Tibial nerve (tissue), 4 donors: ENCODE measurements at places on chromosomes 1 and 21.

DNA sequence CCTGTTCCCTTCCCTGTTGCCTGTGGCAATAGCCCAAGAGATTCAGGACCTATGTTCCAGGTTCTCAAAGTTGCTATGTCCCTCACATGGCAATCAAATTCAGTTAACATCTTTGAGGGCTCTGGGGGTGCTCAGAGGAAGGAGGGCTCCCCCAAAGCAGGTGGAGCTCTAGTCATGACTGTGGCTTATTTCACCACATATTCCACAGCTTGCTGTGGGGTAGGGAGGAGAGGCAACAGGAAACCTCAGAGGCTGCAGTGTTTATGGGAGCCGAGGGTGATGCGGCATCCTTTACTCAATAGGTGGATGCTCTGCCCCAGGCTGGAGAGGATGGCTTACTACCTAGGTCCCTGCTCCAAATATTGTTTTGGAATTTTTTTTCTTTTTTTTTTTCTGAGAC, 1.2 kb upstream of the MKNK1 start:
- H3K27ac ChIP-seq, result no peak overlapping the region
- no peak for DNase-seq
- H3K4me3 ChIP-seq, result no peak overlapping the region
- H3K4me1 ChIP-seq, result peaks cover 18% of the 10 kb centered on the region
- H3K27me3 ChIP-seq, result no peaks in the 10 kb centered on the region

DNA sequence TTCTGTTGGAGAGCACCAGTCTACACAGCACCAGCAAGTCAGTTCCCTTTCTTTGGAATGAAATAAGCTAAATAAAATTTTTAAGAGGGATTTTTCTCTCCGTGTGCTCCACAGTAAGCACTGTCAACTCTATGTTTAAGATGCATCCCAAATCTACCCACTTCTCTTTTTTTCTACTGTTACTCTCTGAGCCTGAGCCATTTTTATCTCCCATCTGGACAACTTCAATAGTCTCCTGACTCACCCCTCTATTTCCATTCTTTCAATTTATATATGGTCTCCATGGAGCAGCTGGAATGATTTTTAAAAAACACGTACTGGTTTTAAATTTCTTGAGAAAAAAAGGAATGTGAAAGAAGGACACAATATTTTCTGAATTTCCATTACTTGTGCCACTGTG, 24.7 kb upstream of the CCT8 start:
- no peak for DNase-seq
- no peak overlapping the region for H3K4me3 ChIP-seq
- no peaks in the 10 kb centered on the region for H3K27me3 ChIP-seq
- no peaks in the 10 kb centered on the region for H3K4me1 ChIP-seq
- H3K36me3 ChIP-seq, result no peaks in the 10 kb centered on the region

DNA sequence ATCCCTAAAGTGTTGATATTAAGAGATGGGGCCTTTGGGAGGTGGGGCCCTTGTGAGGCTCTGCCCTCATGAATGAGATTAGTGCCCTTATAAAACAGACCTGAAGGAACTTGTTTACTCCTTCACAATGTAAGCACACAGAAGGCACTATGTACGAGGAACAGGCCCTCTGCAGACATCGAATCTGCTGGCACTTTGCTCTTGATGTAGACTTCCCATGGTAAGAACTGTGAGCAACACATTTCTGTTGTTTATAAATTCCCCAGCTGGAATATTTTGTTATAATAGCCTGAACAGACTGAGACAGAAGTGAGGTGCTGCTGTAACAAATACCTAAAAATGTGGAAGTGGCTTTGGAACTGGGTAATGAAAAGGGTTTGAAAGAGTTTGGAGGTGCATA, 193.2 kb downstream of the TGFB2 start:
- no peaks in the 10 kb centered on the region for H3K27me3 ChIP-seq
- no peaks in the 10 kb centered on the region for H3K36me3 ChIP-seq
- H3K4me1 ChIP-seq, result no peaks in the 10 kb centered on the region
- no peak overlapping the region for H3K4me3 ChIP-seq
- DNase-seq, result no peak
- no peak overlapping the region for H3K27ac ChIP-seq

DNA sequence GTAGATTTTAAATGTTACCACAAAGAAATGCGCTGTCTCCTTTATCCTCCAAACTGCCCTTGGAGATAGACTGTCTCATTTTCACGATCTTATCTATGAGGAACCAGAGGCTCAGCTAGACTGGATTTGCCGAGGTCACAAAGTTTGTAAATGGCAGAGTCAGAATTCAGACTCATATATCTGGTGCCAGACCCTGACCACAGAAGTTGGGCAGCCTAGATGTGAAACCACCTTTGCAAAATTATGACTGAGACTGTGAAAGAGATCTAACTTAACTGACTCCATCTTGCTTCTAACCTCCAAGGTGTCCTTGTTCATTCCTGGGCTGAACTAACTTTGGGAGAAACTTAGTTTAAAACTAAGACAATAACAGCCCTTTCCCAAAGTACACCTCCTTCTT, 14.1 kb downstream of the CNR2 start:
- no peak overlapping the region for H3K27ac ChIP-seq
- H3K27me3 ChIP-seq, result no peaks in the 10 kb centered on the region
- no peak overlapping the region for H3K4me3 ChIP-seq
- no peaks in the 10 kb centered on the region for H3K4me1 ChIP-seq

DNA sequence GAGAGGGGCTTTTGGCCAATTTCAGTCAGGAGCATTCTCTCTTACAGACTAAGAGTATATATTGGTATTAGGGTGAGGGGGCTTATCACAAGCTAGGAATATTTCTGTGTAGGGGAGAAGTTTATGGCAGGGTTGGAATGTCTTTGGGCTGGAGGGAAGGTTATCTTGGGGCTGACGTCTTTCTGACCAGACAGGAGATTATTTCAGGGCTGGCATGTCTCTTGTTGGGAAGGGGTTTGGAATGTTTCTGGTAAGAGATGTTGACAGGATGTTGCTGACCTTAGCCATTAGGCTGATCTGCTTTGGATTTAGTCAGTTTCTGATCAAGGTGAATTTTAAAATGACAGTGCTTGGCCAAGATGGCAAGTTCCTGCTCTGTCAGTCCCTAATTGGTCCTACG, 17.8 kb upstream of the HSD3B1 start:
- H3K4me1 ChIP-seq, result no peaks in the 10 kb centered on the region
- no peaks in the 10 kb centered on the region for H3K27me3 ChIP-seq
- H3K27ac ChIP-seq, result no peak overlapping the region
- H3K4me3 ChIP-seq, result no peak overlapping the region

GRCh38 chr1:84668185-84668584, 22.1 kb downstream of the SSX2IP start:
- H3K4me1 ChIP-seq, result no peaks in the 10 kb centered on the region
- H3K27me3 ChIP-seq, result no peaks in the 10 kb centered on the region
- H3K4me3 ChIP-seq, result no peak overlapping the region
- no peaks in the 10 kb centered on the region for H3K36me3 ChIP-seq
- no peak overlapping the region for H3K27ac ChIP-seq

DNA sequence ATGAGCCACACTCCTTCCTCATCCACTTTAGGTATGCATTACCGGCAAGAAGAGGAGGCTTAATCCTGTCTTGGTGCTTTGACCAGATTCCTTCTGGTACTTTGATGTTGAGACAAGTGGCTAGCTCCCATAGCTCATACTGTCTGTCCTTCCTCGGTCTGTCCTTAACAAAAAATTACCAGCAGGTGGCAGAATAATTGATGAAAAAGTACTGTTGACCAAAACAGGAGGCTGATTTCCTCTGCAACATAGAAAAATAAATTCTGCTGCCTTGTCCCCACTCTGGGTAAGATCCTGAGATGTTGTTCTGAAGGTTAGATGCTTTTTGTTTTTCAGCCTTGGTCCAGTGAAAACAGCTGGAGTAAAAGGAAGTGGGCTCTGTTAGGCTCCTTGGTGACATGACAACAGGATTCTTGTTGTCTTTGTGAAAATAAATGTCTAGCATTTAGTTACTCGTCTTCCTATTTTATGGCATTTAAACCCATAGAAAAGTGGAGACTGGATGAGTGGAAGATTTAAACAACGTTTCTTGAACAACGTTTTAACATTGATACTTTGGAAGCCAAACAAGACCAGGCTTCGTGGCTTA, 11.2 kb upstream of the HJV start:
- no peaks in the 10 kb centered on the region for H3K27me3 ChIP-seq
- DNase-seq, result no peak
- peaks cover 13% of the 10 kb centered on the region for H3K4me1 ChIP-seq
- H3K36me3 ChIP-seq, result no peaks in the 10 kb centered on the region
- H3K27ac ChIP-seq, result peak overlapping the region; percentile 78

DNA sequence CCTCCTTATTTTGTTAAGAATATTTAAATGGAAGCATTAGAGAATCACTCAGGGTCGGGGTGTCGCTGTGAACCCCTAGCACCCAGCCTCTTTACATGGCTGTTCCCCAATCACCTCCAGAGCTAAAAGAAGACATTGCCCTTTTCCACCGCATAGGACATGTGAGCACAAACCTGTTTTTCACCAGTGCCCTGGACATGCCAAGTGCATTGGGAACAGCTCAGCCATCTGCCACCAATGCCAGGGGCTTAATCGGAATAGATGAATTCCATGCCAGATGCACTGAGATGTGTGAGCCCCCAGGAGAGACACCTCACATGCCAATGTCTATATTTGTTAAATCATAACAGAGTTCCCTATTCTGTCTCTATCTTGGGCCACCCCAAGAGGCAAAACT, 33.3 kb downstream of the EIF2D start:
- H3K4me3 ChIP-seq, result no peak overlapping the region
- H3K4me1 ChIP-seq, result no peaks in the 10 kb centered on the region
- H3K36me3 ChIP-seq, result no peaks in the 10 kb centered on the region

DNA sequence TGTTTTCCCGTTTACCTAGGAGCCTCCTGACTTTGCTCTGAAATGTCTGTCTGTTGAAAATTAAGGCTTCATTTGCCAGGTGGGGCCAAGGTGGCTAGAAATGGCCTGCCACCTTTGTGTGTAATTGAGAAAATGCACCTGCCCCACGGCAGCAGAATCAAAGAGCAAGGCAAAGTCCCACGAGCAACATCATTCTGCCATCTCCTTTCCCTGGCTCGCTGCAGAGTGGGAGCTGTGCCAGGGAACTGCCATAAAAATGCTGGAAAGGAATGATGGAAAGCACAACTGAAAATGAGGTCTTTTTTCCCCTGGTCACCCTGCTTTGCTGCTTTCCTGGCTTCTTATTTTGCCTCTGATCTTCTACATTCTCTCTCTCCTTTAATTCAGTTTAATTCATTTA, 5.5 kb upstream of the OLFML2B start:
- H3K27ac ChIP-seq, result no peak overlapping the region
- no peaks in the 10 kb centered on the region for H3K27me3 ChIP-seq
- H3K36me3 ChIP-seq, result no peaks in the 10 kb centered on the region
- H3K4me3 ChIP-seq, result no peak overlapping the region
- peaks cover 12% of the 10 kb centered on the region for H3K4me1 ChIP-seq
- DNase-seq, result no peak

DNA sequence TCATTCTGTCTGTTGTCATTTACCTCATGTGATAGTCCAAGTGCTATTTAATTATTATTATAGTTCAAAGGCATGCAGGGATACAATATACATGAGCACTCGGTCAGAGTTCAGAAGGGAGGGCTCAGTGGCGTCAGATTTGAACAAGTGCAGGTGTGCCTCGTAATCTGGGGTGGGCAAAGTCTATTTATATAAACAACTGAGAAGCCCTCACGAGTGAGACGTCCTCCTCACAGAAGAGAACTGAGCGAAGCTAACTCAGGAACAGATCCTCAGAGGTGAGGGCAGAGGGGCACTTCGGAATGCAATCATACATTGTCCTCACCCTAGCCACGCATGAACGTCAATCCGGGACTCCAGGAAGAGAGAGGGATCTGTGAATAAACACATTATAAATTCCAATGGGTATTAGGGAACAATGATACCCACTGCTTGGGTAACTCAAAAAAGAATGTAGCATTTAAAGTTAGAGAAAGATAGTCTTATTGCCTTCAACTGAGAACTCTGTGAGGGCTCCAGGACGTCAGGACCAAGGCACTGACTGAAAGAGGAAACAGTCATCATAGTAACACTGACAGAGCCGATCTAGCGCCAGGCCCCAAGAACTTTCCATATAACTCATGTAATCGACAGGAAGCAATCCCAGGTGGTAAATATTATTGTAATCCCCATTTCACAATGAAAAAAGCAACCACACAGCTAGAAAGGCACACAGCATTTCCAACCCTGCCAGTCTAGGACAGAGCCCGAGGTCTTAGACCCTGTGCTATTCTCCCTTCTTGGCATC, 127.1 kb upstream of the B3GALT2 start:
- H3K27me3 ChIP-seq, result no peaks in the 10 kb centered on the region
- H3K36me3 ChIP-seq, result no peaks in the 10 kb centered on the region
- H3K4me3 ChIP-seq, result no peak overlapping the region
- H3K4me1 ChIP-seq, result no peaks in the 10 kb centered on the region
- DNase-seq, result no peak
- peak overlapping the region; percentile 5 for H3K27ac ChIP-seq

DNA sequence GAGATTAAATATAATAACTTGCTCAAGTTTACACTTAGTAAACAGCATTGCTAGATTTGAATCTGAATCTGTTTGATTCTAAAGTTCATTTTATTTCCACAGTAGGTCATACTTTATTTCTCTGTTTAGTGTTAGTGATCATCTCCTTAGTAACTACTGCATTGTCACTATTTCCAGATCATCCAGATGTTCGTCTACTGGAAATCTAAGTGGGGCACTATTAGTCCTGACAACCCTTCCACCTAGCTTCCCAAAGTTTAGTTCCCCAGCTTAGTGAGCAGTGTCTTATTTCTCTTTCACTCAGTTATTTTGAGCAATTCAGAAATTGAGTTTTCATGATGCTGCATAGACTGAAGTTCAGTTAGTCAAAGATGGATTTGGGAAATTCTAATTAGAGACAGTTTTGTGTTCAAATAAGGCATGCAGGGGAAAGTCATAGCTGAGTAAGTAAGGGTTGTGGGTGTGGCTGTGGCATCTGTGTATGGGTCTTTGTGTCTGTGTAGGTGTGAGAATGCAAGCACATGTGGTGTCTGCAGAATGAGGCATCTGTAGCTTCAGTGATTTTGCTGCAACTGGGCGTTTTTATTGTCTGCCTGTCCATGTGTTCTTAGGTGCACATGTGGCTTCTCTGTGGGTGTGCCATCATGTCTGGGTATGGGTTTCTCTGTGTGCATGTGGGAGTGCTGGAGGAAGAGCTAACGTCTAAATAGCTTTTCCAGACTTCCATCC, 107.3 kb downstream of the NTMT2 start:
- no peak overlapping the region for H3K4me3 ChIP-seq
- no peak for DNase-seq
- no peaks in the 10 kb centered on the region for H3K27me3 ChIP-seq
- H3K27ac ChIP-seq, result no peak overlapping the region

- DNase-seq, result no peak
- H3K4me3 ChIP-seq, result no peak overlapping the region
- H3K27me3 ChIP-seq, result no peaks in the 10 kb centered on the region
- peaks cover 30% of the 10 kb centered on the region for H3K4me1 ChIP-seq
- H3K36me3 ChIP-seq, result no peaks in the 10 kb centered on the region
- peak overlapping the region; percentile 17 for H3K27ac ChIP-seq
Measured at GRCh38 chr1:44012941-44013609, 18.2 kb downstream of the SLC6A9 start.

DNA sequence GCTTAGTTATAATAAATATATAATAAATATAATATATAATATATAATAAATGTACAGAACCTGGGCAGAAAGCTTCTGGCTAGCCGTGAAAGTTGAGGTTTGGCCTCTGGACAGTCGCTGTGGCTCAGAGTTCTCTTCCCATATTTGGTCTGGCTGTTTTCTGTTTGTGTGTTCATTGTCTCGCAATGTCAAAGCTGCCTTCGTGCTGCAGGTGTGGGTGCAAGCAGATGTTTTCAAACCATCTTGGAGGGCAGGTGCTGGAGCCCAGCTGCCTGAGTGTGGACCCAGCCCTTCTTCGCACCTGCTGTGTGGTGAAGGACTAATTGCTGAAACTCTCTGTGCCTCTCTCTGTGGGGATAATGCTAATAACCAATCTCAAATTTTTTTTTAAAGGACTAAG, 3.6 kb upstream of the CSTB start:
- H3K36me3 ChIP-seq, result no peaks in the 10 kb centered on the region
- no peaks in the 10 kb centered on the region for H3K4me1 ChIP-seq
- H3K4me3 ChIP-seq, result no peak overlapping the region
- no peaks in the 10 kb centered on the region for H3K27me3 ChIP-seq
